Heart left ventricle (tissue), 16 donors: ENCODE measurements at places on chromosomes 6 and 20.

DNA sequence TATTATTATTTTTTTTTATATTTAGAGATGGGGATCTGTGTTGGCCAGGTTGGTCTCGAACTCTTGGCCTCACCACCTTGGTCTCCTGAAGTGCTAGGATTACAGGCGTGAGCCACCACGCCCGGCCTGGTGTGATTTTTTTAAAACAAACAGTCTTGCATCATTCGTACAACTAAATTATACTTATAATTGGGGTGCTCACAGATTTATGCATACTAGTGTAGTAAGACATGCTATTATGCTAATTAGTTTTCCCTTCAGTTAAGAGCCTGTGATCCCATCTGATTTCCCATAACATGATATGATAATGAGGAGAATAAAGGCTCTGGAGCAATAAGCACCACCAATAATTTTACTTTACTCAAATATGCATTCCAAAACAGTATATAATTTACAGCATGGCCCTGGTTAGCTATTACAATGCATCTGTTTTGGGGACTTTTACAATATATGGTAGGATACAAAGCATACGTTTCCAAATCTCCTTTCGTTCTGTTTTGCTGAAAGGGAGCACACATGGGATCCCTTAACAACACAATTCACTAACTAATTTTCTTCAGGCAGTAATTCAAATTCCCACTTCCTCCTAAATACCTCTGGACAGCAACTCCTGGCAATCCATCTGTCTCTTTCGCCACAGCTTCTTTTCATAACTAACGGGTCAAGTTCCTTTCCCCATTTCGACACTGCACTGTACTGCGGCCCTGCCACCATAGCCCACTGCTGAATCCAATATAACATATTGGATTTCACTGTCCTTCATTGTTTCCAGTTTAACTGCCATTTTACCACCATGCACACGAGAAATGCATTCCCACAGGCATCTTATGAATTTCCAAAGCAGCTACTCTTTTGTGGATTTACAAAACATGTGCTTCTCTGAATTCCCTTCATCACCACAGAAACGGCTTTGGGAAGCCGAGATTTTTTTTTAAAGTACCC lies 1.7 kb downstream of the NUDT3 start:
- DNase-seq, result no peak

GRCh38 chr6:38239719-38240451 lies 399.8 kb downstream of the BTBD9 start:
- no peak for DNase-seq

DNA sequence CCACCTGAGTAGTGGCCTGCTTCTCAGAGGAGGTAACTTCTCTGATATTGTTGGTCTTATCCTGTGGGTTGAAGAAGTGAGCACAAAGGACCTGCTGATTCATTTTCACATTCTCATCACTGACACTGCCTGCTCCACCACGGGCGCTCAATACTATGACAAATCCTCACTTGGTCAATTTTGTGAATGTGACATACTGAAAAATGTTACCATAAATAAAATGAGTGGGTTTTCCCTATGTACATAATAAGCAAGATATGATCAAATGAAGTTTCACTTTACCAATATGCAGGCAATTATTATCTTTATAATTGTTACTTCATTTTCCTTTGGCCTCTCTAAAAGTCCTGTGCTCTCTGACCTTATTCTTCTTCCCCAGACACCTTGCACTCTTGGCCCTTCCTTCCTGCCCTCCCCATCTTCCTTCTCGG lies 71.5 kb upstream of the RIPOR2 start:
- DNase-seq, result no peak

DNA sequence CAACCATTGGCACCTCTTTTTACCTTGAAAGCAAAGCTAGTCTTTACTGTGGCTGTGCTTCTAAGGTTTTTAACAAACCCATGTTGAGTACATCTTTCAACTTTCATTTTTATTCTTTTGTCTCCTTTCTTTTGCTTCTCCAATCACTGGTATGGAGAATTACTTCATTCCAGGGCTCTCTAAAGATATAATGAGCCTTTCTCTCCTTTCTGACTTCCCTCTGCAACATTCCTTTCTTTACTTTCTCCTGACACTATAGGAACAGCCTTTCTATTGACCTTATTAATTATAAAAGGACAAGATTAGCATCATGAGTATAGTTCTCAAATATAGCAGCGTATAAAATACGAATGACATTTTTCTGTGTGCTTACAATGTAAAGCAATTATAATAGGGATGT lies 23.1 kb upstream of the KIAA0408 start:
- no peak for DNase-seq

DNA sequence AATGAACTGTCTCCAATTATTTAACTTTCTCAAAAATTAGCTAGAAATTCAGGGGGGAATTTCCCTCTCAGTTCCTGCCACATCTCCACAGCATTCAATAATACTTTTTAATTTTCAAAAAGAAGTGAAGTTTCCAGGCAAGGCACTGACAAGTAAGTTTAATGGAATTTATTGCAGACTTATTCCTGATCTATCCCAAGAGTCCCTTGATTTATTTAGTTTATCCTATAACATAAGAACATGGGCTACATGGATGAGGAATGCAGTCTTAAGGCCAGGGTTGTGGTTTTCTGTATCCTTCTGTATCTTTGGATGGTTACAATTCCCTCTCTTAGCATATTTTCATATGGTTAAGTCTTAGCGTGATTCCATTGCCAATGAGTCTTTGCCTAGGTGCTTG lies 126.5 kb downstream of the TSHZ2 start:
- no peak for DNase-seq

DNA sequence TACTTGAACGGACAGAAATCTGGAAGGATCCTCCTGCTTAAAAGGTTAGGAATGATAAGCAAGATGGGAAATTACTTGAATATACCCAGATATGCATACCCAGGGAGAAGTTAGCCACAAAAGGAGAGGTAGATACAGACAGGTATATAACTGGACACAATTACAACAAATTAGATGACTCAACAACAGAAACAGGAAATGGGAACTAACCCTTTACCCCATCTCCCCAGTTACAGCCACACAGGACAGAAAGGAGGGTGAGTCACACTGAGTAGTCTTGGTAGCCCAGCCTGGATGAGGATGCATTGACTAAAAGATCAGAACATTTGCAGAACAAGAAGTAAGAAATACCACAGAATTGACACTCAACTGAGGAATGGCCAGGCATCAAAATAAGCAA lies 61.2 kb downstream of the C6orf52 start:
- no peak for DNase-seq

DNA sequence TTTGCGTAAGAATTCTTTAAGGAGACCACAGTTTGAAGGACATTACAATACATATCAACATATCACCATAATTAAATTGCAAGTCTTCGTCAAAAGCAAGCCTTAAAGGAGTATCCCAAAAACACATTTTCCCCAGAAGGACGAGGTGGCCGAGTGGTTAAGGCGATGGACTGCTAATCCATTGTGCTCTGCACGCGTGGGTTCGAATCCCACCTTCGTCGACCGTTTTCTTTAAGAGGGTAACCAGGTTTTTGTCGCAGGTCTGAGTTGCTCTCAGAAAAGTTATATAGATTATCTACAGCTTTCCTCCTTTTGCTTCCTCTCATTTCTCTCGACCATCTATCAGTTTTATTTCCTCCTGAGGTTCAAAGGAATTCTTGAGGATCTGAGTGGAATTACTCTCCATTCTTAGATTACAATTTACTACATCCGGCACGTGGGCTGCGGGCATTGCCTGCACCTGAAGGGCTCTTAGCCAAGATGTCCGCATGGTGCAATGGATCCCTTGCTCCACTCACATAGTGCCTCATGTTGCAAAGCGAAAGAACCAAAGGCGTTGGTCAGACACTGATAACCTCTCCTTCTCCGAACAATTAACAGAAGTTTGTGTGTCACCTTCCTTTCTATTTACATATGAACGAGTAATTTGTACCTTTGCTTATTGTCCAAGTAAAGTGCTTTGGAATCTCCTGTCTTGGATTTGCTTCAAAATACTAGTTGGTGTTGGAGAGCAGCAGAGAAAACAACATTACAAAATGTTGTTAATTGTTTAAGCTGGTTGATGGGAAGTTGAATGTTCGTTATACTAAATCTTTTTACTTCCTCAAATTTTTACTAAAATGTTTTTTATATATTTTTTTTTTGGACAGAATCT lies 14.0 kb downstream of the POM121L2 start:
- no peak for DNase-seq

DNA sequence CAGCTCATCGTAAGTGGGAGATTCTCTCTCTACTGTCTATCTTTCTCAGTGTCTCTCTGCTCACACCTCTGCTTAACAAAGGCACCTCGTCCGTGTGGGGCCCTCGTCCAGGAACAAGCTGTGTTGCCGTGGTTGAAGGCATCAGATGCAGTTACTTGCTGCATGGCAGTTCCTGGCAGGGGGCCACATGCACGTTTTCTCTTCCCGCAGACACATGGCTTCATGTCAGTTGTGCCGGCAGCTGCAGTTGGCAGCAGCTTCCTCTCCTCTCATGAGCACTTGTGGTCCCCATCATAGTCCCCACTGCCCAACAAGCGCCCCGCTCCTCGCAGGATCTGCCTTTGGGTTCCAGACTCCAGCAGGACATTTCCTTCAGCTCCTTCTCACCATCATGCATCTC lies 7.1 kb upstream of the AFDN start:
- DNase-seq, result no peak

GRCh38 chr6:93678841-93679454 lies 259.6 kb upstream of the EPHA7 start:
- DNase-seq, result no peak

DNA sequence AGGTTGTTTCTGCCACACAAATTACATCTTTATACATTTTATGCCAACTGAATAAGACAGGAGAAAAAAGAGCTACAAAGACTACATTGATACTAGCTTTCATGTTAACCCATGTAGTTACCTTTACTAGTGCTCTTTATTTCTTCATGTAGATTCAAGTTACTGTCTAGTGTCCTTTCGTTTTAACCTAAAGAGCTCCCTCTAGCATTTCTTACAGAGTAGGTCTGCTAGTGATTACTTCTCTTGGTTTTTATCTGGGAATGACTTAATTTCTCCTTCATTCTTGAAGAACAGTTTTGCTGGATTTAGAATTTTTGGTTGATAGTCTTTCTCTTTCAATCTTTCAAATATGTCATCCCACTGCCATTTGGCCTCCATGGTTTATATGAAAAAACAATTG lies 21.2 kb upstream of the NOP56 start:
- no peak for DNase-seq

GRCh38 chr6:167543602-167544497 lies 219.0 kb downstream of the TTLL2 start:
- DNase-seq, result peak; percentile 67

DNA sequence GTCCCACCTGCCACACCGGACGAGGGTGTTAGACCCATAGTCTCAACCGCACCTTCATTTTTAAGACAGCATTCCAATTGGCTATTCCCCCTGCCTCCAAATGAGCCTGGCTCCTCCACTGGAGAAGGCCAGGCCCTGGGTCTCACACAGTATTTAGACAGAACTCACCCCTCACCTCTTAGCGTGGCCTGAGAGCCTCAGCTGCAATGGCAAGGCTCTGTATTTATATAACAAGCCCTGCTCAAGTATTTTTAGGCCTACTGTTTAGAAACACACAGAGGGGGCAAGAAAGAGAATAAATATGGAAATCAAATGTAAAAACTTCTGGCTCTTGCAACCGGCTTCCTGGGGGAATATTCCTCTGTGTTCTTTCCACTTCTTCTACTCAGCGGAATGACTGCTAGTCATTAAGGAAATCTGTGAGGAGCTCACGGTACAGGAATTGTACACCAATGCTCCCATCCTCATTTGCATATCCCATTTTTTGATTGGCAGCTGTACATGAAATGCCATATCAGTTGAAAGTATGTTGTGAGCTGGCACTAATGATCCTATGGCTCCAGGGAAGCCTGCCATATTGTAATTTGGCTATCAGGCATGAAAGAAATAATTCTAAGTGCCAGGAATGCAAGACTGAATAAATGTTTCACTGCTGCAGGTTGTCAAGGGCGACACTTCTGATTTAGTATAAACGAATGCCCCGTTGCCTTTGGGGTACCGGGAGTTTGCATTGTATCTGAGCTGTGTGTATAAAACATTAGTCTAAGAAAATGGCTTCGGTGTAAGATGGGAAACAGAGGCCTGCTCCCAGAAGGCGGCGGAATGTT lies 207.5 kb downstream of the ZNF217 start:
- DNase-seq, result no peak

DNA sequence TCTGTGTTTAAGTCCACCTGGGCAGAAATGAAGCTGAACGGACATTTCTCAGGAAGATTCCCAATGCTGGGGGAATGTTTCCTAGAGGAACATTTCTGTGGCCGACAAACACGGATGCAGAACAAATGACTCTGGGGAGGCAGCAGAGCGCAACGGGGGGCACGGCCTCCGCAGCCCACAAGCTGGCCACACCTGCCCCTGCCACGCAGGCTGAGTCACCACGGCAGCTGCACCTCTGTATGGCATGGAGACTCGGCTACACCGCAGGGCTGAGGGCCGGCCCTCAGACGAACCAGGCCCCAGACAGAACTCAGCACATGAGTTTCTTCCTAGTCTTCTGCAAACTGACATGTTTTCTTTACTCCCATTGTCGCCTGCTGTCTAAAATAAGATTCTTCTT lies 10.0 kb upstream of the PRR18 start:
- no peak for DNase-seq

- no peak for DNase-seq
Observed at GRCh38 chr6:153956808-153957207, 82.2 kb upstream of the OPRM1 start.

- no peak for DNase-seq
Observed at GRCh38 chr20:32920066-32920465, 61.3 kb downstream of the EFCAB8 start.

DNA sequence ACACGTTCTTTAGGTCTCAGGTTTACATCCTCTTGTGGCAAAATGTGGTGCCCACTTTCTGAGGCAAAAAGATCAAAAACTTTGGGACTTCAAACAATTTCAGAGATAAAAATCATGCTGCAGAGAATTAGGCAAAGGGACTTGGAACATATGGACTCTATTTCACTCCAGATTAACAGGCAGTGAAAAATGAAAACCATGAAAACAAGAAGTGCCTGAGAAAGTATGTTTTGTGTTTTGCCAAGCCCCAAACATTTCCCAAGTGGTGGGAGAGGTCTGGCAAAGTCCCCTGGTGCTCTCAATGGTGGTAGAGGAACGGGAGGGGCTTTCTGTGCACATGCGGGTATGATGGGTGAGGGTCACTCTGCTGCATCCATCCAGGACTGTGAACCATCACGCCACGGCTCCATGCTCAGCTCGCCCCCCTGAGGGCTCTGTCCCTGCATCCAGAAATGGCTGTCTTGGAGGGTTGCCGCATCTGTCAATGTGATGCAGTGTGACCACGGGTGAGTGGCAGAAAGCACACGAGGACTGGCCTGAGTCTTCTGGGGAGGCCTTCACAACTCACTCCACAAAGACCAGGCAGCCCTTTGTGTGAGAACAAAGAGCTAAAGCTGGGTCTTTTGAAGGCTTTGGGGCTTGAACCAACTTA lies 43.2 kb upstream of the TBC1D7 start:
- no peak for DNase-seq

GRCh38 chr20:50911716-50912115 lies 19.5 kb downstream of the ADNP start:
- no peak for DNase-seq

GRCh38 chr6:137665342-137665934 lies 171.2 kb upstream of the OLIG3 start:
- no peak for DNase-seq

- no peak for DNase-seq
Observed at GRCh38 chr6:14113976-14114375, 3.6 kb upstream of the CD83 start.
